Left kidney (tissue), 8 donors: ENCODE measurements at places on chromosomes 2 and 18.

- no peak for DNase-seq
Observed at GRCh38 chr18:60980422-60981005, 352.7 kb upstream of the CDH20 start.

- no peak for DNase-seq
Observed at GRCh38 chr2:60899892-60900249, 18.5 kb downstream of the REL start.

GRCh38 chr2:170929686-170930050 is 615 bp downstream of the GORASP2 start:
- DNase-seq, result peak; percentile 56

GRCh38 chr2:69576880-69577279 is 66.7 kb downstream of the AAK1 start:
- DNase-seq, result no peak

DNA sequence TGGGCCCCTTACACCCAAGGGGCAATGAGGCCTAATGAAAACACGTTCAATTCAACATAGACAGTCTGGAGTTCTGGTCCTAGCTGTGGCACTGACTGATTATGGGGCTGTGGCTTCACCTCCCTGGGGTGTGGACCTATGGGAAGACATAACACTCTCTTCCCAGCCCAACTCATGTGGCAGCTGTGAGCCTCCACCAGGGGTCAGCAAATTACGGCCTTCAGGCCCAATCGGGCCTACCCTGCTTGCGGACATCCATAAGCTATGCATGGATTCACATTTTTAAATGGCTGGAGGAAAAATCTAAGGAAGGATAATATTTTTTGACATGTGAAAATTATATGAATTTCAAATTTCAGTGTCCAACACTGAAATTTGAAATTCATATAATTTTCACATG is 101.3 kb downstream of the LOXHD1 start:
- DNase-seq, result no peak

GRCh38 chr2:162072181-162072702 is 1.8 kb downstream of the DPP4 start:
- no peak for DNase-seq

- DNase-seq, result peak; percentile 91
Observed at GRCh38 chr2:85132834-85133637, at the start of gene TCF7L1. Gene TCF7L1, plus strand, starts transcription at chr2:85133392. Its CDS starts 293 bp downstream, at chr2:85133685.
